ENCODE measurements at places on chromosomes 12 and 14.

DNA sequence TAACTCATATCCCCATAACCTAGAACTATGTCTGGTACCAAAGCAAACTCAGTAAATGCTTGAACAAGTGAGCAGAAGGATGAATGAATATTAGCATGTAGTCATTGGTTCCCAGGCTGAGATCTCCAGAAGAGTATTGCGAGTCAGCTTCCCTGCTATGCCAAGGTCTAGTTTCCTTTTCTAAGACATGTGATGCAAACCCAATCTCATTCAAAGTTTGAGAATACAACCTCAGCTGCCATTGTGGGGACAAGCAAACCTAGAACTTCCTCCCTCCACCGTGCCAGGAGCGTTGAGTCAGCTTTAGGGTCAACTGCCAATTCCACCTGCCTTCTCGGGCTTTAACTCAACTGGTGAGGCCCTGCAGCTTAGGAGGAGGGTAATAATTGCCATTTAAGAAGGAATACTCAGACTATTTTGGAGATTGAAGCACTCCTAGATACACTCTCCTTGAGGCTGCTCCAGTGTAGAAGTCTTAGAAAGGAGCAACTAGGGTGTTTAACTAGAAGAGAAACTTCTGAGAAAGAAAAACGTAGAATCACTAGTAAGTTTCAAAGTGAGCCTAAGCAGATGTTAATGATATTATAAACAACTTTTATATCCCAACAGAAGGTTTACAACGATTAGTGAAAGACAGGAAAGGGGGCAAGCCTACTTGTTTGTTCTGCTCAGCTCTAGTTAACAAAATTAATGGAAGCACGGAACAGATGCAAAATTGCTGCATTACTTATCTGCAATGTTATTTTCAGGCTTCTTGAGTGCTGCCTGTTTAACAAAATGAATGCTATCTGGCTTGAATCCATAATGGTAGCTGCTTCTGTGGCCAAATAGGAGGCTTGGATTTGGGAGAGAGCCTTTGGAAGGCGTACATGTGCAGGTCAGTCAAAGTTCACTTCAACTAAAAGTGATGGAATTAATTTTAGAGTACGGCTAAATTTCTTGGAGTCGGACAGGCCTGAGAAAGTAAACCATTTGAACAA lies 96.9 kb downstream of the HELB start:
- DNase-seq: no peak

DNA sequence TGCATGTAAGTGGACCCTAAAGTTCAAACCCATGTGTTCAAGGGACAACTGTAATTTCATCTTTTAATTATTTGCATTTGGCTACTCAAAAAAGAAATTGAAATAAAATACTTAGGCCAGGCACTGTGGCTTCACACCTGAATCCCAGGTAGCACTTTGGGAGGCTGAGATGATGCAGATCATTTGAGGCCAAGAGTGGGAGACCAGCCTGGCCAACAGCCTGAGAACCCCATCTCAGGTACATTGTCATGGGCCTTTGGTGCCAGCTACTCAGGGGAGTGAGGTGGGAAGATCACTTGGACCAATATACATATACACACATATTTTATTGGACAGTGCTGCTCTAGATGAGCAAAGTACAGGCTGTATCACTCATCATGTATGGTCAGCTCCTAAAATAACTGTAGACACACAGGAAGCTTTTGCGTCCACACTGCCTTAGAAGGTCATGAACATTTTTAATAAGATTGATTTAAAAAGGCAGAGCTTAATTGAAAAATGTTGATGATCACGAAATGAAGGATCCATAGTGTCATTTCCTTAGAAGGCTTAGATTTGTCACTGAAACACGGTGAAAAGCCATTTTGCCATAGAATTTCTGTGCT lies 2.5 kb upstream of the ZCCHC8 start:
- no peak for DNase-seq

DNA sequence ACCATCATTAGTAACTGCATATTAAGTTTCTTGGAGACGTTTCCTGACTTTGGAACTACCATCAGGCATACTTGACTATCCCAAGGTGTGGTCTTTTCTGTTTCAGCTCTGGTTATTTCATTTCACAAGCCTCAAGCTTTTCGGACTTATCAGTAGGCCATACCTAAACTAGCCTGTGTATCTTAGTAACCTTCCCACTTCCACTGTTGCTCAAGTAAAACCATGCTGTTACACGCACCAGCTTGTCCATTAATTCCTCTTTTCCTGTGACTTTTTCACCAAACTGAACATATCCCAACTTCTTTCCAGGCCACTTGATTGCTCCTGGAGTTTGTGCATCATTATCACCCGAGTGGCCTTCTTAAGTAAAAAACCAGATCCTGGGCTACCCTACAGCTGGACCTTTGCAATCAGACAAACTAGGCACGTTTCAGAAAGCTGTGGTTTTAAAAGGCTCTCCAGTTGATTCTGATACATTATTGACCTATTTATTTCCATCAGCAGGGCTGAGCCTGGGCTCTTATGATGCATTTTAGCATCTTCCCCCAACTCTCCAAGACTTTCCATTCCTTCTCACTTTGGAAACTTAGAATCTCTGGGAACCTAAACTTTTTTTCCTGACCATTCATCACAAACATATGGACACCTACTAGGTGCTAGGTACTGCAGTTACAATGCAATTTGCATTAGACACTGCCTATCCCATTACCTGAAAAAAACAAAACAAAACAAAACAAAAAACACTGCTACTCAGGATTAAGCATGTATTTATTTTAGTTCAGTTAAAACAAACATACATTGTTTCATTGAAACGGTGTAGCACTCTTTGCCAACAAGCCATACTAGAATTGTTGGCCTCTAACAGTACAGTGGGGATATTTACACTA lies 14.9 kb downstream of the SLC38A2 start:
- no peak for DNase-seq

- DNase-seq: no peak
Observed at GRCh38 chr12:97063292-97063935, 156.4 kb downstream of the NEDD1 start.

DNA sequence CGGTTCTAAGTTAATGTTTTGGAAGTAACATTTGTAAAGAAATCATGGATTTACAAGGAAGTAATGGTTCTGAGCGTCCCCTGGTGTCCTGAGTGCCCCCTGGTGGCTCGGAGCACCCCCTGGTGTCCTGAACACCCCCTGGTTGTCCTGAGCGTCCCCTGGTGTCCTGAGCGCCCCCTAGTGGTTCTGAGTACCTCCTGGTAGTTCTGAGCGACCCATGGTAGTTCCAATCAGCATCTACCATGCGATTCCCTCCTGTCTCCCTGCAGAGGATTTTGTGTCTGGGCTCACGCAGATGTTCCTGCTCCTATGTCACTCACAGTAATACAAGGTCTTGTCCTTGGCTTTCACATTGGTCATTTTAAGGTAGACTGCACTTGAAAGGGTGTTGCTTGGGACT lies 1352.9 kb downstream of the TMEM121 start:
- DNase-seq: peak; percentile 61

GRCh38 chr12:4909734-4910501 lies at the start of gene KCNA1:
KCNA1 (plus strand) TSS chr12:4909905; CDS start chr12:4911379, 1,474 bp downstream.
- no peak for DNase-seq

DNA sequence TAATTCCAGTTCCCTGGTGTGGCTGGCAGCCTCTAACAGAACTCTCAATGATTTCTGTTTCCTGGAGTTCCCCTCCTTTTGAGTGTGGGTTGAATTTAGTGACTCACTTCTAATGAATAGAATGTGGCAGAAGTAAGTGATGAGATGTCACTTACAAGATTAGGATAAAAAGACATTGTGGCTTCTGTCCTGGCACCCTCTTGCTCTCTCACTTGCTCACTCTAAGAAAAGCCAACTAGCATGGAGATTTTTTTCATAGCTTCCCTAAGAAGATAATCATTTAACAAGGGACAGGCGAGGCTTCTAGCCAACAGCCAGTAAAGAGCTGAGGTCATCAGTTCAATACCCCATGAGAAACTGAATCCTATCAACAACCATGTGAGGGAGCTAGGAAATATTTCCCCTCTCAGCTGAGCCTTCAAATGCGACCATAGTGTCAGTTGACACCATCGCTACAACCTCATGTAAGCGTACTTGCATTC lies 156.7 kb downstream of the TMTC3 start:
- peak; percentile 12 for DNase-seq

DNA sequence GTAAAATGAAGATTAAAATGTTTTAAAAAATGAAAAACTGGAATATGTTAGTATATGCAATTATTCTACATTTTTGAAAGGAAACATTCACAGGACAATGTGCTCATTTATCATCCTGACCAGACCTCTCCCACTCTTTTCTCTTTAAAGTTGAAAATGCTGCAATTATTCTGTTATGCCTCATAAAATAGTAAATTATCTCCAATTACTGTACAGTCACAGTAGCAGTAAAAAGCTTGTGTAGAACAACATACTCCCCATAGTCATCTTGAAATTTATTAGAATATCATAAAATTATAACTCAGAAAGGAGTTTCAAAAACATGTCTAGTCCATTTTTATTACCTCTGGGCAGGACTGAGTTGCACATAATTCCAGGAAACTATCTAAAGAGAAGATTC lies 250.3 kb downstream of the SYT1 start:
- no peak for DNase-seq

- DNase-seq: no peak
Observed at GRCh38 chr12:108033090-108033489, 96.0 kb upstream of the WSCD2 start.

DNA sequence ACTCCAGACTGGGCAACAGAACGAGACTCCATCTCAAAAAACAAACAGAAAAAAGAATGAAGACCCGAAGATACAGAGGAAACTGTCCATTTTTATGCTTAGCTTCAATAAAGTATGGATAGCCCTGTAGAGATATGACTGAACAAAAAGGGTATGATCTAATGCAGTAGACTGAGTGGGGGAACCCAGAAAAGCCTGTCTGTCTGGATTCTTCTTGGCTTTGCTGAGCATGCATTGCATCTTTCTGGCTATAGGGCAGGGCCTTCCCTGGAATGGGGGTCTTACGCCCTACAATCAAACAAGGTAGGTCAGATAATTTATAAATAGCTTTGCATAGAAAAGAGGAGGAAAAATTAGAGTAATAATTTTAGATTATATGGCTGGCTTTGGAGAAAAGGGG lies 10.1 kb downstream of the MIA2 start:
- DNase-seq: no peak

DNA sequence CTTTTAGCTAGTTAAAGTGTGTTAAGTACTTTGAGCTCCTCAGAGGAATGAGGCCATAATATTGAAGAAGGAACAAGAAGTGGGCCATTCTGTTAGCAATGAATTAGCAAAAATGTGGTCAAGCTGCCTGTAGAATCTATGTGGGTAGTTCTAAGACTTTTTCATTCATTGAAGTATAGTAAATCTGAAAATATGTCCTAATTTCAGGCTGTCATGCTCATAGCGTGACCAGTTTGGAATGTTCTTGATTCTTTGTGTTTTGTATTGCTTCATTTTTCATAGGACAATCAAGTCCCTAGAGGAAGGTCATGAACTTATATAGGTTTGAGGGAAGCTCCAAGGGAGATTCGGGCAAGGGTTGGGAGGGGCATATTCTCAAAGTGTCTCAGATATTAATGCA lies 11.4 kb downstream of the ATP23 start:
- DNase-seq: no peak

- DNase-seq: no peak
Observed at GRCh38 chr14:33730156-33730555, 220.7 kb downstream of the EGLN3 start.

DNA sequence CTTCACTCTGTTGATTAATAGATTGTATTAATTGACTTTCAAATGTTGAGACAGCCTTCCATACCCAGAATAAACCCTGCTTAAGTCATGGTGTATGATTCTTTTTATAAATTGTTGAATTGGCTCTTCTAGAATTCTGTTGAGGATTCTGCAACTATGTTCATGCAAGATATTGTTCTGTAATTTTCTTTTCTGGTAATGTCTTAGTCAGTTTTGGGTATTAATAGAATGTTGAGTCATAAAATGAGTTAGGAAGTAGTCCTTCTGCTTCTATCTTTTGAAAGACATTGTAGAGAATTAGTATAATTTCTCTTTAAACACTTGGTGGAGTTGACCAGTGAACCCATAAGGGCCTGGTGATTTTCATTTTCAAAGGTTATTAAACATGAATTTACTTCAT lies 958.9 kb downstream of the LRFN5 start:
- no peak for DNase-seq

Measured in stimulated activated CD4-positive, alpha-beta T cell treated with anti-CD3 and anti-CD28 coated beads, Interleukin-4, amount 100 ng/mL, for 24 hours (primary cell).